ENCODE measurements at places on chromosomes 3 and 15. TPM values are rescaled to one million over a fixed set of nuclear protein-coding genes. Genes with fewer than 3 reads are reported as not detected.

GRCh38 chr15:75884041-75884440 lies 19.6 kb upstream of the FBXO22 start:
- no peaks in the 10 kb centered on the region for H3K4me1 ChIP-seq
- no peaks in the 10 kb centered on the region for H3K27me3 ChIP-seq
- no peak overlapping the region for H3K27ac ChIP-seq

Gene HTR3E
- total RNA-seq, result not detected

DNA sequence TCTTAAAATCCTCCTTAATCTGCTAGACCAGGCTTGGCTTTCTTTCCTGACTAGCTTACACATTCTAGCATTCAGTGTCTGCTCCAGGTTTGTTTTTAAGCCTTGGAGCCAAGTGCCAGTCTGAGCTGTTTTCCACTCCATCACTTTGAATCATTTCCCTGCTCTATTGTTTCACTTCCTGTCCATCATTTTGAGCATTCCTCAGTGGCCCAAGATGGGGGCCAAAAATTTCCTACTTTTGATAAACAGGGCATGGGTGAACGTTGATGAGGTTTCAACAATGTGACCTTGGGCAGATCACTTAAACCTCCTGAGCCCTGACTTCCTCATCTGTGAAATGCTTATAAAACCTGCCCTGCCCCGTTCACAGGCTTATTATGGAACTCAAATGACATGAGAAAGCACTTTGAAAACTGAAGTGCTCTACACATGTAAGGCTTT lies 4.4 kb downstream of the CYP19A1 start:
- H3K36me3 ChIP-seq, result no peaks in the 10 kb centered on the region
- no peaks in the 10 kb centered on the region for H3K4me1 ChIP-seq
- H3K27me3 ChIP-seq, result peaks cover 6% of the 10 kb centered on the region
- H3K4me3 ChIP-seq, result no peak overlapping the region
- no peak for DNase-seq

DNA sequence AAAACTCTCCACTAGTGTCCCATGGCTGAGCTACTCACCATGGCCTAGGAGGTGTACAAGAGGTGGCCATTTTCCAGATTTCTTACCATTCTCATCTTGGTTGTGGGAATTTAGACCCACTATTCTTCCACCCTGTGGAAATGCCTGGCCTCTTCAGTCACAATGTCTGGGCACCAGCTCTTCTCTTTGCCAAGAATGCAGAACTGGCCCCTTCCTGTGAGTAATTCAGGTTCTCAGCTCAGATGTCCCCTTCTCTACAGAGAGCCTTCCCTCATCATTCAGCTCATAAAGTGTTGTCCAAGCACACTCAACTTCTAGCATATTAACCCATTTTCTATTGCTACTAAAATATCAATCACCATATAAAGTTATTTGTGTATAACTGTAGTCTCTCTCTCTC lies 575.5 kb upstream of the KCNMB2 start:
- H3K27ac ChIP-seq, result no peak overlapping the region
- no peaks in the 10 kb centered on the region for H3K27me3 ChIP-seq
- H3K4me1 ChIP-seq, result no peaks in the 10 kb centered on the region
- DNase-seq, result no peak
- H3K4me3 ChIP-seq, result no peak overlapping the region
- H3K36me3 ChIP-seq, result no peaks in the 10 kb centered on the region

Gene CYP8B1
- total RNA-seq, result not detected

Gene LRRC31
- not detected for total RNA-seq

DNA sequence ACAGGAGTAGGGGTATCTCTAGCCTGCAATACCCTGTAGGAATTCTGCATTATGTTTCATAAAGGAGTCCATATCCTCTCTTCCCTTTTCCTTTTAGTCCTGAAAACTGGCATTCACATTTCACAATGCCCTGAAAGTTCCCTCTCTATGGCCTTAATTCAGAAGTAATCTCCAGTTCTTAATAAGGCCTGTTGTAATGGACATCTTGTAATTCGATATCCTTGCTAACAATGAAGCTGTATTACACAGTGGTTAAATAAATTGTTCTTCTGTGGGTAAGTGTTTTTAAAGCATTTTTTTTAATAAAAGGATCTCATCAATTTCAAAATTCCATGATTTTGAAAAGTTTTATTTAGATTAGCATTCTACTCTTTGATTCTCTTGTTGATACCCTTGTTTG lies 34.3 kb upstream of the NEO1 start:
- no peak overlapping the region for H3K4me3 ChIP-seq
- H3K36me3 ChIP-seq, result no peaks in the 10 kb centered on the region
- H3K27me3 ChIP-seq, result no peaks in the 10 kb centered on the region
- no peak overlapping the region for H3K27ac ChIP-seq
- no peak for DNase-seq

Gene FRMD5
- 10.1 TPM for total RNA-seq
